MM.1S (cell line): ENCODE measurements at places on chromosomes 1 and 21.
A peak's percentile ranks its signal among the peaks of the same experiment; 100 is the strongest.

- no peak for DNase-seq
Observed at GRCh38 chr1:220290140-220290761, 18.0 kb upstream of the RAB3GAP2 start.

- DNase-seq = peak; percentile 6
Observed at GRCh38 chr1:182527680-182528079, 61.4 kb downstream of the RNASEL start.

GRCh38 chr1:110593902-110594301 lies 12.3 kb downstream of the KCNA2 start:
- no peak for DNase-seq

DNA sequence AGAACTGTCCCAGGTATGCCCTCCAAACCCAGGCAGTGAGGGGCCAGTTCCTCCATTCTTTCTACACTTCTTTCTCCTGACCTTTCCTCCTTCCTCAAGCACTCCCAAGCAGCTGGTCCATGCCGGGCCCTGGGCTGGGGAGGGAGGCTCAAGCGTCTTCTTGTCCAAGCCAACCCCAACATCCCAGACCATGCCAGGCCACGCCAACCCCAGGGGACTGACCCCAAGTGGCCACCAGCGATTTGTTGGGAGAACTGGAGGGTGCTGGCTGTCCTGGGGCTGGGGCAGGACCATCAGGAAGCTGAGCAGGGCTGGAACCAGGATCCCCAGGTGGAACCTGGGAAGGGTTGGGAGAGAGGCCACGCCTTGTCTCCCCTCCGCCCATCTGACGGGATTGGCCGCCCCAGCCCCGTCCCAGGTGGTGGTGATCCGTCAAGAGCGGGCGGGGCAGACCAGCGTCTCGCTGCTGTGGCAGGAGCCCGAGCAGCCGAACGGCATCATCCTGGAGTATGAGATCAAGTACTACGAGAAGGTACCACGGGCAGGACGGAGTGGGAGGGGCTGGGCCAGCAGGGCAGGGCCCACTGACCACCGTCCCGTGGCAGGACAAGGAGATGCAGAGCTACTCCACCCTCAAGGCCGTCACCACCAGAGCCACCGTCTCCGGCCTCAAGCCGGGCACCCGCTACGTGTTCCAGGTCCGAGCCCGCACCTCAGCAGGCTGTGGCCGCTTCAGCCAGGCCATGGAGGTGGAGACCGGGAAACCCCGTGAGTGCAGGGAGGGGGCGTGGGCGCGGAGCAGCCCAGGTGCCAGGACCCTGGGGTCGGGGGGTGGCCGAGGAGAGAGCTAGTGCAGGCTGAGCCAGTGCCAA lies 29.9 kb downstream of the EPHA8 start:
- DNase-seq = no peak

GRCh38 chr1:23029337-23029736 lies 10.1 kb downstream of the KDM1A start:
- no peak for DNase-seq

- no peak for DNase-seq
Observed at GRCh38 chr1:61184040-61184713, 101.8 kb downstream of the NFIA start.

DNA sequence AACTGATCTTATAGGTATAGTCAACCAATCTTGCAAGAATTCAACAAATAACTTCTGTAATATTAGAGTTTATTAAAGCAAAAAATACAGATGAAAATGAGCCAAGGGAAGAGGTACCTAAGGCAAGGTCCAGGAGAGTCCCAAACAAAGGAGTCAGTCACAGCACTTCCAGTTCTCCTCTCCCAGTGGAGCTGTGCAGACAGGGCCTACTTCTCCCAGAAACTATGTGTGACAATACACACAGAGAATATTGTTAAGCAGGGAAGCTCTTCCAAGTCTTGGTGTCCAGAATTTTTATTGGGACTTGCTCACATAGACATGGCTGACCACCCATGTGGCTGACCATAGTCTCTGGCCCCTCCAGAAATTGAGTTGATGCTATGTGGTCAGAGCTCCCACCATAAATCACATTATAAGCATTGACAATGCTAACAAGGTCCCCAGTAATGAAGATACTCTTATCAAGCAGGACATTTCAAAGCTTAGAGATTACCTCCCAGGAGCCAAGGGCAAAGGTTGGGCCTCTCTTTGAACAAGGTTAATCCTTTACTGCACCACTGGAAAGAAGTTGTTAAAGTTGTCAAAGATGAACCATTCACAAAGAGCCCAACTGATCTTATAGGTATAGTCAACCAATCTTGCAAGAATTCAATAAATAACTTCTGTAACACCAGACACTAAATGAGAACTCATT lies 3.5 kb upstream of the CD244 start:
- DNase-seq = no peak

DNA sequence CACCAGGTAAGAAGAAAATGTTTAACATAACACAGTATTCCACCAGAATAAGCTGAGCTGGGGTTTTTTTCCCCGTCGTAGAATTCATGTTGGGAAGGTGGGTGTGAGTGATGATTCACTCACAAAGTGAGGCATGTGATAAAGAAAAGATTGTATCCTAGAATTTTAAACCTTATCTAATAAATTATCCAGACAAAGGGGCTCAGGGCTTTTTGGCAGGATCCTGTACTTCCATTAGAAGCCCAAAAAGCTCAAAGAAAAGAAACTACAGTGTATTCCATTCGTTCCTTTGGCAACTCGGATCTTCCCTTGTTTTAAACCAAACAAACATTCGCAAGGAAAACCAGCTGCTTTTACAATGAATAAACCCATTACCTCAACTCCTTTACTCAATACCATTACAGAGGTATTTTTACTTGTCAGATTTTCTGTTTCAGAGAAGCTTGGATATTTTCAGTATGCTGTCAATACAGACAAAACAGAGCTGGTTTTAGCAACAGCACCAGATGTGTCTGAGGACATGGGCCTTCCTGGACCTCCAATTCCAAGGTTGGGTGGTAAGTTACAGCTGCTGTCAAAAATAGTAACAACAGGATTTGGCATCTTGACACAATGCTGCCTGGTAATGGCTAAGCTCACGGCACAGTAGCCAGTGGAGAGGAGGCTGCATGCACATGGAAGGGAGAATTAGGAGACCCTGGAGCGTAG lies 159.9 kb upstream of the RUNX1 start:
- DNase-seq = no peak

- no peak for DNase-seq
Observed at GRCh38 chr1:181120924-181121323, 32.4 kb downstream of the IER5 start.

DNA sequence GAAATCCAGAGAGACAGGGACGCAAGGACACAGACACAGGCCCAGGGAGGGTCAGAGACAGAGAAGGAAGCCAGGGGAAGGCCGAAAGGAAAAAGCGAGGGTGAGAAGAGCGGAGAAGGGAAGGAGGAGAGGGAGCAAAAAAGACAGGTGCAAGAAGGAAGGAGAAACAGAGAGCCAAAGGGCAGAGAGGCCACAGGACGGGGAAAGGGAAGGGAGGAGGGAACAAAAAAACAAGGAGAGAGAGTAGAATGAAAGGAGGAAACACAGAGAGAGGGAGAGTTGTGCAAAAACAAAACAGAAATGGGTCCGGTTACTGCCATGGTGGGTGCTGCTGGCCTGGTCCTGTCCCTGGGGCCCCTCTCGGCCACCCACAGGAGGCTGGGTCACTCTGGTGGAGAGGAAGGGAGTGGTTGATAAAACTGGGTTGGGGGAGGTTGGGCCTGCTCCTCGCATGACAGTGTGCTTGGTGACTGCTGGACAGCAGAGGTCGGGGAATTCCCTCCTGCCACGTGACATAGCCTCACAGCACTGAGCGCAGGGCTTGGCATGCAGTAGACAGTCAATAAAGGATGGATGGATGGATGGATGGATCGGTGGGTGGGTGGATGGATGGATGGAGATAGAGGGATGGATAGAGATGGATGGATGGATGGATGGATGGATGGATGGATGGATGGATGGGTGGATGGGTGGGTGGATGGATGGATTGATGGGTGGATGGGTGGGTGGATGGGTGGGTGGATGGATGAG lies 64.8 kb downstream of the RAP1GAP start:
- no peak for DNase-seq

- no peak for DNase-seq
Observed at GRCh38 chr1:27940297-27940696, 5.5 kb downstream of the SMPDL3B start.

DNA sequence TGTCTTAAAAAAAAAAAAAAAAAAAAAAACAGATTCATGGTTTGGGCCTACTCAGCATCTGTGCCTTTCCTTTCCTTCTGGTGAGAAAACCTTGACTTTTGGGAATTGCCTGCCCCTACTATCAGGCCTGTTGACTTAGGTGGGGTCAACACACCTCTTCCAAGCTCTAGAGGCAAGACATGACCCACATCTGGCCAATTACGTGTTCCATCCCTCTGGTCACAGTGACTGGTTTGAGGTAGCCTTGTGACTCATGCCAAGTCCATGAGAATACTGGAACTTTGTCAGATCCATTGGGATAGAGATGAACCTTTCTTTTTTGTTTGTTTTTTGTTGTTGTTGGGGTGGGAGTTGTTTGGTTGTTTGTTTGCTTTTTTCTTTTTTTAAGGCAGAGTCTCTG lies 37.3 kb upstream of the KHDRBS1 start:
- no peak for DNase-seq

- no peak for DNase-seq
Observed at GRCh38 chr1:52266507-52266906, 99.5 kb downstream of the CC2D1B start.

DNA sequence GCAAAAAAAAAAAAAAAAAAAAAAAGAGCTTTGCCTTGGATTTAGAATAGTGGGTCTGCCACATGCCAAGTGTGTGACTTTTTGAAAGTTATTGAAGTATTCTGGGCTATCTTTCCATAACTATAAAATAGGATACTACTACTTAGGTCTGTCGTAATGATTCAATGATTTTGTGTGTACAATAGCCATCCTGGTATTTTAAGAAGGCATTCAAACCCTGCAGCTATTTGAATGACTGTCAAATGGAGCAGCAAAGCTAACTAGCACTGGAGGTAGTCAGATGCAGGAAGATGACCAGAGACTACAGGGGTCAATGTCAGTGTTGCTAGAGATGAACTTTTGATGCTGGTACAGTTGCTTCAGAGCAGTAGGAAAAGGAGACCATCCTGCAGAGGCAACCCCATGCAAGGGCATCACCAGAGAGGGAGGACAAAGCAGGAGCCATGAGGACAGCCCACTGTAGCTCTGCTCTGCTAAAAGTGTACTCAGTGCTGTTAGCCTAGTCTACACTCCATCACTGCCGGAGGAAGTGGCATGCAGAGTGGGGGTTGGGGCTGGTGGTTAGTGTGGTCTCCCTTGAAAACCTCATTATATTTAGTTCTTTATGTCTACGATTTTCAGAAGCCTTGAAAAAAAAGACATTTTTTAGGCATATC lies 29.0 kb downstream of the DUSP10 start:
- DNase-seq = no peak

DNA sequence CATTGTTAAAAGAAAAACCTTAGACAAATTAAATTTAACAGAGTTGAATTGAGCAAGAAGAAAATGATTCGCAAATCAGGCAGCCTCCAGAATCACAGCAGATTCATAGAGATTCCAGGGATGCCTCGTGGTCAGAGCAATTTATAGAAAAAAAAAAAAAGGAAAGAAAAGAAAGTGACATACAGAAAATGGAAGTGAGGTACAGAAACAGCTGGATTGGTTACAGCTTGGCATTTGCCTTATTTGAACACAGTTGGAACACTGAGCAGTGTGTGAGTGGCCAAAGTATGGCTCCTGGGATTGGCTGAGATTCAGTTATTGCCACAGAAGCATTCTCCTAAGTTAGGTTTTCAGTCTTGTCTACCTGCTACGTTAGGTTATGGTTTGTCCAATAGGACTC lies 9.1 kb upstream of the C21orf91 start:
- no peak for DNase-seq

DNA sequence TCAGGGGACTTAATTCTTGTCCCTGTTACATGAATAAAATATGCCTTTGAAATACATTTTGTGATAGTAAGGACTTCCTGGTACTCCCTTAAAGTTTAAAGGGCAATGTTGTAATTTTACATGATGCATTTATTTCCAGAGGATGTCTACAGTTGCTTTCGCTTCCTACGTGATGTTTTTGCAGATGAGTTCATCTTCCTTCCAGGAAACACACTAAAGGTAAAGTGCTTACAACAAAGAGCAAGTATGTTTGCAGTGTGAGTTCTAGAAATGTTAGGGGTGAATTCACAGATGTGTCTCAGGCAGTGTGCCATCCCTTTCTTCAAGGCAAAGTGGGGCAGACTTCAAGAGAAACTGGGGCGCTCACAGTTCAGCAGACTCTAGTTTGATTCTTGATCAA lies 31.2 kb downstream of the GNPAT start:
- no peak for DNase-seq

DNA sequence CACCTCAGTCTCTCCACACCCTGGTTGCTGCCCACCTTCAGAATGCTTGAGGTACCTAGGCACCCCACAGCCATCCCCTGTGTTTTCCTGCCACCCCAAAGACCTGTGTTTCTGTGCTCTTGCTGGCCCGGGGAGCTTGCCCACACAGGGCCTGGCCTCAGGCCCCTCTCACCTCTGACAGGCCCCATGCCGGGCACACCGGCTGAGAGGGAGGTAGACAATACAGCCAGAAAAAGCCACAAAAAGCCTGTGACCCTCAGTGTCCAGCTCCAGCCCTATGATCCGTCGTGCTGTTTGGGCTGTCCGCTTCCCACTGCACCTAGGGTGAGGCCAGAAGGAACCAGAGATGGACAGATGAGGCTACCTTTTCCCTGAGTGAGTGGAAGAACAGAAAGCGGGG lies 11.4 kb downstream of the SEMA6C start:
- DNase-seq = no peak

- DNase-seq = no peak
Observed at GRCh38 chr1:53601867-53602775, 136.8 kb downstream of the GLIS1 start.

GRCh38 chr1:26496861-26497260 lies 24.6 kb downstream of the HMGN2 start:
- no peak for DNase-seq

DNA sequence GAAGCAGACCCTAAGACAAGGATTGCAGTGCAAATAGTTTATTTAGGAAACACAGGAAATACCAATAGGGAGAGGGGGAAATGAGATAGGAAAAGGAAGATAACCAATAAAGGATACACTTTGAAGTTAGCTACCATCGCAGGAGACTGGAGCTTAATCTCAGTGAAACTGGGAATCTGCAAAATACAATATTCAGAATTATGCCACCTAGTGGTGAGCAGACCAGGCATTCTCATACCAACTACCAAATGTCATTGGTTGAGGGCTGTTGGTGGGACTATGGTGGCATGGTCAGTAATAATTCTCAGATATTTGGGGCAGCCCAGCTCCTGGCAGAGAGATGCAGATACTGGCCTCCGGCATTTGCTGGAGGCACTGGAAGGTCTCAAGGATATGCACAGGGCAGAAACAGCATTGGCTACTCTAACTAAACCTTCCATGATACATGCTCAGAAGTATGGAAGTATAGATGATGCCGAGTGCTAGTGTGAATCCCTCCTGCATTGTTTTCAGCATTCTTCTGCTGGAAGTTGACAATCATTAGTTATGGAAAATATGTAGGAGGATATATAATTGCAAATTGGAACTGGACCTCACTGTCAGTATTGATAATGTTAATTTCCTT lies 11.8 kb upstream of the ZFP69B start:
- DNase-seq = peak; percentile 25
